ENCODE measurements at places on chromosomes 3 and 15.

DNA sequence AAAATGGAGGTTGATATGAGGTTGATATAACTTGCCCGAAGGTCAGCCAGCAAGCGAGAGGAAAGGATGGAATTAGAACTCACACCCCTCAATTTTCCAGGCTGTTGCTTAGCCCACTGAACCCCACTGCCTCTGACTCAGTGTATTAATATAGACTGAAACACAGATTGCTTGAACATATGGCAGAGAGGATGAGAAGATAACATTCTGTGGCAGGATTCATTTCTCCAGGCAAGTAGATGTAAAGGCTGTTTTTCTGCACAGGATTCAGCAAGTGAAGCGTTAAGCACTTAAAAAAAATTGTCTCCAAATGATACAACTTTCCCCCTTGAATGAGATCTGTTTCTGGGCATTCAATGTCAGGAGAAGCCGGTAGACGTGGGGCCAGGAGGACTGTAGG is 335.2 kb downstream of the GAP43 start:
- no peak for DNase-seq

DNA sequence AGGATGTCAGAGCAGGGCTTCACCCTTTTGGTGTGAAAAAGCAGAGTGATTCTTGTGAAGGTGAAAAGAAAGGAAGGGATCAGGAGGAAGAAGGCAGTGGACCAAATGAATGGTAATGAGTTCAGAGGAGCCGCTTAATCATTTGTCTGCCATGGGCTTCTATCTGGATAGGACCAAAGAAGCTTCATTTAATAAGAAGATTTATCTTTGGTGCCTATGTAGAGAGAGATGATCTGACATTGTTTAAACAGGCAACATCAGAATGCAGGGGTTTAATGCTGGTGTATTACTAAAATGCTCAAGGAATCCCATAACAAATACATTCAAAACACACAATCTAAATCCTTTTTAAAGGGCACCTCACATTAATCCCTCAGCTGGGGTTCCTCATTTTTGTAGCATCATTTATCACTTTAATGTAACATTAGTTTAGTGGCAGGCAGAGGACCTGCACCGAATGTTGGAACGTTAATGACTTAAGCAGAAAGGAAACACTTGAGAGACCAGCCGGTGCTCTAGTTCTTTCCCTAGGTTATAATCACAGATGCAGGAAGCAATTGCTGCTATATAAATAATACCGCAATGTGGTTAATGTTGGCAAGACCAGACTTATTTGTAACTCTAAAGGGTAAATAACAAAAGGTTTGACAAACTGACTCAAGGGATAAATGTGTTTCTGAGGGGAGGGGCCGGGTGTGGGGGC is 27.9 kb upstream of the IL1RAP start:
- DNase-seq, result peak; percentile 12

DNA sequence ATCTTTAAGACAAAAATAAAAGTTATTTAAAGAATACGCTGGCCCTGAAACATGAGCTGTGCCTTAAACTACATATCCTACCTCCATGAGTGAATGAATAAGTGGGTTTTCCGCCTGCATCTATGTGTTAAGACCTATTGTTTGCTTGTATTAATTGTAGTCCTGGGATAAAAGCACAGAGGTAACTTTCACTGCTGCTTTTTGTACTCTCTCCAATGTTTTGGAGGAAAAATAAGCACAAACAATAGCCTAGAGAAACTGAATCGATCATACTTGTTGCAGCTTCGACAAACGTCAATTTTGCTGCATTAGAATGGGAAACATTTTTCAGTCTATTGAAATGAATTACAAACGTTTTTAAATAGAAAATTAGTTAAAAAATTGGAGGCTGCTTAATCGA is 1.3 kb upstream of the CTNNB1 start:
- DNase-seq, result no peak

DNA sequence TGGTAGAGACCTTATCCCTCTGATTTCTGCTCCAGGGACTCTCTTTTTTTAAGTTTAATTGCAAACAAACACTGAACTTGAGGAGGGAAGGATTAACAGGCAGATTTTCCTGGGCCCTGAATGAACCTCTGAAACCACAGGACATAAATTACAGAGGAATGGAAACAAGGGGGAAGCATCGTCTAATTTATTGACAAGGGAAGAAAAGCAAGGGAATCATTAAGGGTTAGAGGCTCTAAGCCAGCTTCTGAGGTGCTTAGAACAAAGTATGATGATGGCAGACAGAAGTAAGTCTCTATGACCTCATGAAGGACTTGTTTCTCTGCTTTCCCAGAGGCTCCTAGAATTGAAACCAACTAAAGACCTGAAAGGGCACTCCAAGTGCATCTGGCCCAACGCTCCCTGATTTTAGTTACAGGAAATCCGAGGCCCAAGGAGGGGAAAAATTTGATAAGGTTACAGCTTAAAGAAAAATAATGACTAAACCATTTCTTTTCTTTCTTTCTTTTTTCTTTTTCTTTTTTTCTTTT is 244.7 kb upstream of the NR2E3 start:
- DNase-seq, result no peak

- DNase-seq, result no peak
Measured at GRCh38 chr3:139870000-139870675, 64.8 kb upstream of the CLSTN2 start.

GRCh38 chr15:40582726-40583246 is 11.3 kb upstream of the KNL1 start:
- peak; percentile 44 for DNase-seq

GRCh38 chr3:122272879-122273278 is 52.2 kb upstream of the CSTA start:
- no peak for DNase-seq

DNA sequence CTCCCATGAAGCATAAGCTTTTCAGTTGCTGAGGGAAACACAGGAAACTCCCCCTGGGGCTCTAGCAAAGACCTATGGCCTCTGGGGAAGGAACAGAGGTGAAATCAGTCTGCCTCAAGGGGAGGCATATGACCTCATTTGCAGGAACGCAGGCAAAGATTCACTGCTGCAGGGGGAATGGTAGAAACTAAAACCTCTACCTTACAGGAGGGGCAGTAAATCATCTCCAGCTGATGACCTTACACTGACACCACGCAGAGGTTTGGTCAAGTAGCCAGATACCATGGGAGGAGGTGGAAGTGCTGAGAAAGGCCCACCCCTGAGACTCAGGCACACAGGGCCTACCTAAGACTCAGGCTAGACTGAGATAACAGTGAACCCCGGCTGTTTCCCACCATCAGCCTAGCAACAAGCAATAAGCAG is 81.1 kb downstream of the RAD18 start:
- peak; percentile 50 for DNase-seq

DNA sequence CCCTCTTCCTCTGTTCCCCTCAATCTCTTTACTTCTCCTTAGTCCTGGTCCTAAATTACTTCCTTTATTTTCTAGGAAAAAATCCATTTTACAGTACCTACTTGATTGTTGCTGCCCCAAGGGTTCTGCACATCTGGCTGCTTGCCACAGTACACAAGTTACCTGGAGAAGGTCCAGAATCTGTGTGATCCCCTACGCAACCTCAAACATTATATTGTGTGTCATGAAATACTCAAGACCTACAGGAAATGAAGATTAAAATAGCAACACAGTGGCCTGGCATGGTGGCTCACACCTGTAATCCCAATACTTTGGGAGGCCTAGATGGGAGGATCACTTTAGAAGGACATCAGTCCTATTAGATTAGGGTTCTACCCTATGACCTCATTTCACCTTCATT is 48.7 kb downstream of the PRKAR2A start:
- no peak for DNase-seq

GRCh38 chr3:68809596-68809995 is 122.8 kb downstream of the TAFA4 start:
- no peak for DNase-seq

- DNase-seq, result no peak
Measured at GRCh38 chr3:33171580-33171979, 47.0 kb downstream of the SUSD5 start.

GRCh38 chr3:101017017-101017416 is 23.8 kb upstream of the ABI3BP start:
- DNase-seq, result peak; percentile 44

DNA sequence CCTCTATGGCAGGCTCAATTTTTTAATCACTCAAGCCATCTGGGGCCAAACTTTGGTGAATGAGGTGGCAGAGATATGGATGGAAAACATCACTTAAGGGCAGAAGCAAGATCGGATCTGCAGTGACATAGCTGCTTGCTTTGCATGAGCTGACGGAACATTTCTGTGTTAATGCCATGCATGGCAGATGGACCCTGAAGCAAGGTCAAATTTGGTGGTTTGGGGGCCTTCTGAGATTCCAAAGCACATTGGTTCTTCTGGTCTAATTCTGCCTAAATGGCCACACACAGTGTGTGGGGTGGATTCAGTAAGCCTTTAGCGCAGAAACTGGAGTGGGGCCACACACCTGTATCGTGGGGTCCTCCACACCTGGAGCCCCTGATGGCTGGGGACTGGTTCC is 38.3 kb upstream of the BCL2L10 start:
- no peak for DNase-seq

GRCh38 chr15:25690673-25691543 is 172.2 kb downstream of the ATP10A start:
- DNase-seq, result no peak

DNA sequence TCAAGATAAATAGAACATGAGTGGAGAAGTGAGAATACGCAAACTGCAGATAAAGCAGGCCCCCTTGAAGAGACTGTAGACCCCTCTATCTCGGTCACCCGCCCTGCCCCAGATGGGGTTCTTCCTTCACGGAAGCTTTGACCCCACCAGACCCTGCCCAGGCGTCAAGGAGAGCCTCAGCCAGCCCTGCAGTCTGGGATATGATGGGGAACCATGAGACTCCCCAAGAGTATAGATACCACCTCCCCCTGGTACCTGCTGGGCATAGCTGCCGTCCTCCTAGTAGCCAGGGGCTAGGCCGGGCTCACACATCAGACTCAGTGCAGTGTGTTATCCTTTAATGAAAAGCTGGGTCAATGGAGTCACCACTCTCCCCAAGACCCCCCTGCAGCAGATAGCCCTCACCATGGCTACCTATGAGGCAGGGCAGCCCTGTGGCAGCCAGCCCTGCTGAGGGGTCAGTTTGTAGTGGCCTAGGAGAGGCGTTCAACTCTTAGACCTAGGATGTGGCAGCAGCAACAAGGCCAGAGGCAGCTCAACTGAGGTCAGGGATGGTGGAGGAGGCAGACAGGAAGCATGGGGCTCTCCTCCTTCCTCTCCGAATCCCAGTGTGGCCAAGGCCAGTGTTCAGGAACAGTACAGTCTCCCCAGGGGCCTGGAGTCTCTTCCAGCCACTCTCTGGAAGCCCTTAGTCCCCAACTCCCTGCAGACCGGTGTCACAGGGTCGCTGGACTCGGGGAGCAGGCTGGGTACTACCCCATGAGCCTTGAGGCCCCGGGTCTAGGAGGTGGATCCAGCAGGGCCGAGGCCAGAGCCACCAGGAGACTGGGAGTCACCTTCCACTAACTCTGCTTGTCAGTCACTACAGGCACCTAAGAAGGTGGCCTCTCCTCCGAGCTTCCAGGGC is 26.1 kb downstream of the PLXNB1 start:
- no peak for DNase-seq

DNA sequence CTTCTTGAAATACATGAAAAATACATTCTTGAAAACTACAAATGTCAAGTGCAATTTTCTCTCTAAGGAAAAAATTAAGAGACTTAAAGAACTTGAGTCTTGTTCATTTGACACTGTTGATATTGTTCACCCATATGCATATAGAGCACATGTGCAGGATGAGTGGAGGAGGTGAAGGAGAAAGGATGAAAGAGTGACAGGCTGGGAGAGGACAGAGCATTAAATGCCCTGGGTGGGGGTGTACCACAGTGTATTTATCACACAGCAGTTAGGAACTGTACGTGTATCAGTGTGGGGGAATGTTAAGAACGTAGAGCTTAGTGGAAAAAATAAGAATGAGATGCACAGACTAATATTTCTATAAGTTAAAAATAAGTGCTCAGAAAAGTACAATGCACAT is 45.7 kb downstream of the CTDSPL start:
- DNase-seq, result no peak

GRCh38 chr15:29570121-29570947 is 251.9 kb downstream of the TJP1 start:
- no peak for DNase-seq

DNA sequence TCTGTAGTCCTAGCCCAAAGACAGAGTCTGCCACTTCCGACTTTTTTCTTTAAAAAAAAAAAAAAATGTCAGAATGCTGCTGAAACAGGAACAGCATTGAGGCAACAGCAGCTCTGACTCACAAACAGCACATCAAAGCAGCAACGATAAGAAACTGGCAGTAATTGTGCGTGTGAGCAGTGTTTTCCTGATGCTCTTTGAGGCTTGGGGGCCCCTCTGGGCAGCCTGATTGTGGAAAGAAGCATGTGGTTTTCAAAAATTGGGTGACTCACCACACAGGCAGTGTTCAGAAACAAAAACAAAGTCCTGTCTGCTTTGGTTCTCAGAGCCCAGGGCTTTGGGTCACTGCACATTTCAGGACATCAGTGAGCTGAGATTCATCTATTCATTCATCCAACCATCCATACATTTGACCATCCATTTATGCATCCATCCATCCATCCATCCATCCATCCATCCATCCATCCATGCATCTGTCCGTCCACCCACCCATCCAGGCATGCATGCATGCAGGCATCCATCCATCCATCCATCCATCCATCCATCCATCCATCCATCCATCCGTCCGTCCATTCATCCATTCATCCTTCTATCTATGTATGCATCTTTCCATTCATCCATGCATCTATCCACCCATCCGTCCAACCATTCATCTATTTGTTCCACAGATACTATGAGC is 308.4 kb downstream of the RPLP1 start:
- DNase-seq, result peak; percentile 97

DNA sequence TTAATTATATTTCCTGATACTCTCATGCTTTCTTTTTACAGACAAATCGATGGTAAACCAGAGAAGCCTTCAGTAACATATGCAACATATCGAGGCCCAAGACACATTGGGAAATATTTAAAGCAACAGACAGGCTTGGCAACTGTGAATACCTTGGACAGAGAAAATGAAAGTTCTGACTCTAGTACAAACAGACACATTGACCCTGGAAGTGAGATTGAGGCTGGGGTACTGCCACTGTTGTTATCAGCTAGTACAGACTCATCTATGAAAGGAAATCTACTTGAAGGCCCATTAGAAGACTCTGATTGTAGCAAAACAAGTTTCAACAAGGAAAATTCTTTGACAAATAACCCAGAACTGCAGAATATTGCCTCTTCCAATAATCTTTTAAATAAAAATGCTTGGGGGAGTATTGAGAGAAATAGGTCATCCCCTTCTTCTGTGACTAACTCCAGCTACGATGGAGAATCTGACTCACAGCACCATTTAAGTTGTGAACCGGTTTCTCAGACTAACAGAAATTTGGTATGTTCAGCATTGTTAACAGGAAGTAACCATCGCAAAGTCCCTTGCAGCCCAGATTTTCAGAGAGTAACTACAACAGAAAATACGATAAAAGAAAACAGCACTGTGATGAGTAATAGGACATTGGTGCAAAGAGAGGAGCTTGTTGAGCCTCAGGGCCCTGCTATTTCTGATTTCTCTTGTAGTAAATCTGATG is 50.2 kb downstream of the CRYBG3 start:
- DNase-seq, result peak; percentile 93
